ENCODE measurements at places on chromosomes 7 and 10. TPM values are rescaled to one million over a fixed set of nuclear protein-coding genes. Genes with fewer than 3 reads are reported as not detected.

The TMEM139 gene
- not detected for total RNA-seq

The PLAU gene
- total RNA-seq, result 143 TPM

The GNGT1 gene
- total RNA-seq, result 0.37 TPM

The AKR1C8 gene
- total RNA-seq, result not detected

The DGKI gene
- 4.0 TPM for total RNA-seq

The TFEC gene
- total RNA-seq, result under 0.01 TPM
